Activated T-cell treated with anti-CD3 and anti-CD28 coated beads for 4 hours (primary cell): ENCODE measurements at places on chromosomes 16 and 17.

DNA sequence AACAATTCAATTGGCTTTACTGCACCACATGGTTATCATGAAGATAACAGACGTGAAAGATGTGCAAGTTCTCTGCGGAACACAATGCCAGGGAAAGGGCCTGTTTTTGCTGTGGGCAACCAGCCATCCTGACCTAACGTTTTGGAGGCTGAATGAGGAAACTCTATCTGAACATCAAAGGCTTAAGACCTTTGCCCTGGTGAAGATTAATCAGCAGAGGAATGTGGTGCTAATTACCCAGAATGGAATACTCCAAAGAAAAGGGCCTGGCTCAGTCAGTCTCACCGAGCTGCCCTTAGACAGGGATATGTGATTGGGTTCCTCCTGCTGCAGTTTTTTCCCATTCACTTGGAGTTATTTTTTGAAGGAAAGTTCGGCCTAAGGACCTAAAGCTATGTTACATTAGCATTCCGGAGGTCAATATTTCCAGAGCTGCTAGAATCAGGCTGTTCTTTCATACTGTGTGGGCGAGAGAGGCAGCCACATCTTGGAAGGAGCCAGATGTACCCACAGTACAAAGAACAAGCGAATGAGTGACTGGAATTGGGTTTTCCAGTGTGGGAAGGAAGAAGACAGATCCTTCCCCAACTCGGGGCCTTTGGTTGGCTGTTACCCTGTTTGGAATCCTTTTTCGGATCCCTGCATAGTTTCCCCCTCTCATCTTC, 15.5 kb downstream of the ASIC2 start:
- DNase-seq = no peak

GRCh38 chr17:11582217-11582616, 16.1 kb upstream of the DNAH9 start:
- DNase-seq = no peak

DNA sequence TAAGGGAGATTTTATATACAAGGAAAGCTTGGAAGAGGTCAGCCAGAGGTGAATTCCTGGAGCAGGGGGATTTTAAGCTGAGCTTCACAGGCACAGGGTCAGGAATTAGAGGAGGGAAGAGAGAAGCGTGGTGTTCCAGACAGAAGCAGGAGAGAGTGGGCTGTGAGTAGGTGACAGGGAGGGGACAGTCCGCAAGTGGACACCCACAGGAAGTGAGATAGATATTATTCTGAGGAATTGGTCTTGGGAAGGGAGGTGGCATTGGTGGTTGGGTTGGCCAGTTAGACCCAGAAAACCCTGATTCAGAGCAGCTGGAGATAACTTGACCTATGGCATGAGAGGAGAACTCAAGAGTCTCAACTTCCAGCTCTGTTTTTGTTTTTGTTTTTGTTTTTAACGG, 14.7 kb downstream of the PHB1 start:
- DNase-seq = no peak

DNA sequence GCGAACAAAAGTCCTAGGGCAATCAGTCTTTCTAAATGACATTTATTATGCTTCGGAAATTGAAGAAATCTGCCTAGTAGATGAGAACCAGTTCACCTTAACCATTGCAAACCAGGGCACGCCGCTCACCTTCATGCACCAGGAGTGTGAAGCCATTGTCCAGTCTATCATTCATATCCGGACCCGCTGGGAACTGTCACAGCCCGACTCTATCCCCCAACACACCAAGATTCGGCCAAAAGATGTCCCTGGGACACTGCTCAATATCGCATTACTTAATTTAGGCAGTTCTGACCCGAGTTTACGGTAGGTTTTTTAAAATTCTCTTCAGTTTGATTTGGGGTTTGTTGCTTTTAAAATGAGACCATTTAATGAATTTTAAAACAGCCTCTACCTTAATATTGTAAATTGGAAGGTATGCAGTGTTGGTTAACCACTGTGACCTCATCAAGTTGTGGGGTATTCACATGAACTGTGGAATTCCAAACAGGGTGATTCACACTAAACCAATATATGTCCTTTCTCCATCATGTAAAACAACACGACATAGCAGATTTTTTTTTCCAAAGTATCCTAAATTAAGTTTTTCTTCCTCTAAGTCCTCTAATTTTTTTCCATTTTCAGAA, 6.2 kb upstream of the EVI2A start:
- DNase-seq = no peak

DNA sequence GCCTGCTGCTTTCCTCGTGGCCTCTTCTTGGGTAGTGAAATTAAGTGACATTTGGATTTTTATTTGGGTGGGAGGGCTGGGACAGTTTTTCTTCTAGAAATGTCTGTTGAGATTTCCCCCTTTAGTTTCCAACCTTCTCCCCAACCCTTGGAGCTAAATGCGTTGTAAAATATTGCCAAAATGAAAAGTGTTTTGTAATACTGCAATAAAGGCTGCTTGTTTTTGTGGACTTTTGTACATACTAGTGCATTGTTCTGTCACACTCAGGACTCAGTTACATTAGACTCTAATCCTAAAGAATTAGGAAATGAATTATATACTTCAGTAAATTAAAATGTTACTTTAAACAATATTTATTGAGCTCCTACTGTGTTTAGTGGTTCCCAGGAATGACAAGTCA, 21.7 kb downstream of the HEATR9 start:
- DNase-seq = no peak

DNA sequence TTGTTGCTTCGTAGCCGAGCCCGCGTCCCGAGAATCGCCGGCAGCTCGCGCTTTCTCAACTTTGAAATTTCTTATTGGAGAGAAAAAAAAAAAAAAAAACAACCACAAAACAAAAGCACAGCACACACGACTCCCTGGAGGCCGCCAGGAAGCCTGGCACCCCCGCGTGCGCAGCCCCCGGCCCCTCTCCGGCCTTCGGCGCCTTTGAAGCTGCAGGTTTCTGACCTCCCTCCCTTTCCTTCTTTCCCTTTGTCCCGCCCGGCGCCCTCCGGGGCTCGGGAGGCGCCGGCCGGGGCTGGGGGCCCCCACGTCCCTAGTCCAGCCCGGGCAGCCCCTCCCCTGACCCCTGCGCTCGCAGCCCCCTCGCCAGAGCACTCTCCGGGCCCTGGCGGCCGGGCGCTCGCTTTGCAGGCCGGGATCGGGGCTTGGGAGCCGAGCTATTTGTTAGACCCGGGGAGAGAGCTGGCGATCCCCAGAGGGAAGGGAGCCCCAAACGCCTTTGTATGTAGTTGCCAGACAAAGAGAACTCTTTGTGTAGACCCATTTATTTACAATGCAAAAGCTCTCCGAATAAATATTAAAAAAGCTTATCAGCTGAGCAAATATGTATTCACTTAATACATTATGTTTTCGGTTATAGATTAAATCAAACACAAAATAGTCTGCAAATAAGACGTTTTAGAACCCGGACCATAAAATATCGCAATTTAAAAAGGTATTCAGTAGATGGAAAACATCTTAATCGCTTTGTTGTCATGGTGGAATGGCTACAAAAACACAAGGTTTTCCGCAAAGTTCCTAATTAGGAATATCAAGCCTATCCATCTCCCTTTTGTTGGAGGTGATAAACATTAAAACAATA, 2.3 kb downstream of the BAHCC1 start:
- DNase-seq = no peak

GRCh38 chr17:59361916-59362810, 30.7 kb downstream of the YPEL2 start:
- no peak for DNase-seq

- DNase-seq = no peak
Observed at GRCh38 chr17:6641247-6641863, 495 bp downstream of the TXNDC17 start.

DNA sequence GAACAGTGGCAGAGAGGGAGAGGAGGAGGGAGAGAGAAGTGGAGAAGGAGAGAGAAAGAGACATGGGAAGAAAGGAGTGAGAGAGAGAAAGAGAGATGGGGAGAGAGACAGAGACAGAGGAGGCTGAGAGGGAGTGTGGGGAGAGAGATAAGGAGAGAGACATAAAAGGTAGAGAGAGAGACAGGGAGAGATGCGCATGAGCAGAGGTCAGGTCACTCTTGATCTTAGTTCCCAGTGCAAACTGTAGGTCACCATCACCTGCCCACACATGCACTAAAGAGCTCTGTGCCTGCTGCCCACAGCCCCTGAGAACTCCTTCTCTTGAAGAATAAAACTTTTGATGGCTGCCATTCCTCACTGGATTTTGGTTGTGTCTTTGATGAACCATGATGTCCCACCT, 14.9 kb downstream of the KRT33A start:
- DNase-seq = no peak

GRCh38 chr16:85975451-85975981, 76.6 kb downstream of the IRF8 start:
- no peak for DNase-seq

GRCh38 chr17:3913531-3914311, 2.5 kb downstream of the P2RX1 start:
- DNase-seq = peak; percentile 72

DNA sequence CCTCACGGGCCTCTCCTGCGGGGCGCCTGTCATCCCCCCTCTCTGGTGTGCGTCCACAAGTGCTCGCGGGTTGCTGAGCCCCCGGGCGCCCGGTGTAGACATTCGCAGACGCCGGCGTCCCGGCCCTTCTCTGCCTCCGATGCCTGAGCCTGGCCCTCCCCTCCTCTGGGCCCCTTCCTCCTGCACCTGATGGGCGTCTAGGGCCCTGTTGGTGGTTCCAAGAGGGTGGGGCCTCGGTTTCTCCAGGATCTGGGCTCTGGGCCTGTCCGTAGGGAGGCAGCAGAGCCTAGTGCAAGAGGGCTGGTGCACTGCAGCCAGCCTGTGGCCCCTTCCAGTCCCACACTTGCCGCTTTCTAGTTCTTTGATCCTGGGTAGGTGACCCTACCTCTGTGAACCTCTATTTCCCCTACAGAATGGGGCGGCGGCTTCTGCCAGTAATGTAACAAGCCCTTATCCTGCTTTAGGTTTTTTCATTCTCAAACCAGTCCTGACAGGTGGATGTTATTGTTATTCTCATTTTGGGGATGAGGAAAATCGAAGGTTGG, 623 bp downstream of the E4F1 start:
- peak; percentile 12 for DNase-seq

GRCh38 chr16:11500700-11501346, 85.9 kb downstream of the LITAF start:
- DNase-seq = no peak

DNA sequence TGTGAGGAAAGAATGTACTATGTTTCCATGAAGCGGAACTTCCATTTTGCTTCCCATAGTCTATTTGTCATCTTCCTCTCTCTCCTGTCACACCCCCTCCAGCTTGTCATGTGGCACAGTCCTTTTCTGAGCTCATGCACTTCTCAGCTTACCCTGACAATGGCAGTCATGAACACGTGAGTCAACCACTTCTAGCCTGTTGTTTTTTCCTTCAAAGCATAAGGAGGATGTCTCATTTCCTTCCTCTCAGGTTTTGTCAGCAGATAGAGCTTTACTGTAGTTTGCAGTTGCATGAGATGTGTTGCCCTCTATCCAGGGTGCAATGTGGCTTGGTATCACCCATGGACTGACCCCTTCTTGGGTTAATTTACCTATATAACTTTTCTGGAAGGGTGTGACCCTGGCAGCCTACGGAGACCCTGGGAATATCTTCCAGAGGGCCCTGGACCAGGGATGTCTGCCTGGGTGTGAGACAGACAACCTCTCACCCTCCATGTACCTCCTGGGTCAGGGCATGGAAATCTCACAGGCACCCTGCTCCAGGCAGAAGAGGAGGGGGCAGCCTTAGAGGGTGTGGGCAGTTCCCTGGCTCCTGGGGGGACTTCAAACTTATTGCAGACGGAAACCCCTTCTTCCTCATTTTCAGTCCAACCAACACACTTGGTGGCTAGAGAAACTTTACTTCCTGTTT, 4.0 kb upstream of the ZNF267 start:
- DNase-seq = peak; percentile 65

- peak; percentile 56 for DNase-seq
Observed at GRCh38 chr17:78133971-78134898, 3.7 kb downstream of the TMC8 start.

DNA sequence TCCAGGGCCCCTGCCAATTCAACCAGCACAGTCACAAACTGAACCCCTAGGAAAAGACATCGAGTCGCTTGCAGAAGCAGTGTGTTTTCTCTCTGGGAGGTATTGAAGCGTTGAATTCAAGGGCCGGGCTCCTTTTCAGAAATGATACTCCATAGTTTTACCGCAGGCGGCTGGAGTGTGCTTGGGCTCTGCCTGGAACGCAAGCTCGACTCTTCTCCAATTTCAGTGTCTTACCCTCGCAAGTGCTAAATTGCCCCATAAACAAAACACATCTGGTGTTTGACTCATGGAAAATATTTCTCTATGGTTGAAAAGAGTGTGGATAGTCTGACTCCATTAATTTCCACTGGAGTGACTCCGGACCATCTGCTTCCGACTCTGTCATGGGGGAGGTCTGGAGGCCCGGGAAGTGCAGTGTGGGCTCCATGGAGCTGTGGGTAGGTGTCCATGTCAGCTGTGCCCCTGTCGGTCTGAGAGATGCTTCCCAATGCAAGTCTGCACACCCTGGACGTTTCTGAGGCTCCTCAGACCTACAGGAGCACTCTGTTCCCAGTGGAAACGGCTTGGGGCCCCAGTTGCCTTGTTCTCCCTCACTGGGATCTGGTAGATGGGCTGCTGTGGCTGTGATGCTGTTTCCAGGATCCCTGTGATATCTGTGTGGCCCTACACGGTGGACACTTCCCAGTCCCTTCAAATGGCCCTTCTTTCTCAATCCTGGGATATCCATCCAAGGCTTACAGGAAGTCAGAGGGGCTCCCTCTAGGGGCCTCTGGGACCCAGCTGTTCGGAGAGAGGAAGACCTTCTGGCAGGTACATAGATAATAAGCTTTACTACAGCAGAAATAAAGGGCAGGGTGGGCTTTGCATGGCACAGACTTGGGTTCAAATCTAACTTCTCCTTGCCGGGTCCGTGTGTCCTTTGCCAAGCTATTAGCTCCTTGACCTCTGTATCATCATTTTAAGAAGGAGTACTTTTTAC, 119.8 kb upstream of the CDH13 start:
- DNase-seq = no peak

DNA sequence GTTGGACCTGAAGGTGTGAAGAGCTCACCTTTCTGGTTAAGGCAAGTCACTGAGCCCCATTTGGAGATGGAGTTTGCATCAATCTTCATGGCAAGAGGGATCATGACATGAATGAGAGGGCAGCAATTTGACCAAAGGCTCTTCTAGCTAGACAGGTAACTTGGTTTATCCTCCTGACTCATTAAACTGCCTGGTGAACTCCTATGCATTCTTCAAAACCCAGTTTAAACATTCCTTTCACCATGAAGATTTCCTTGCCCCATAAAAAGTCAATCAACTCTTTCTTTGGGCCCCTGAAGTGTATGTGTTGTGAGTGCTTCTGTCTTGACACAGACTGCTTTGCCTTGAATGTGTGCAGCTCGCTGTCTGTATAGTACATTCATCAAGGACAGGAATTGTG, 120.0 kb upstream of the FOXF1 start:
- DNase-seq = no peak

- DNase-seq = no peak
Observed at GRCh38 chr16:69672998-69673713, 53.2 kb downstream of the NQO1 start.

DNA sequence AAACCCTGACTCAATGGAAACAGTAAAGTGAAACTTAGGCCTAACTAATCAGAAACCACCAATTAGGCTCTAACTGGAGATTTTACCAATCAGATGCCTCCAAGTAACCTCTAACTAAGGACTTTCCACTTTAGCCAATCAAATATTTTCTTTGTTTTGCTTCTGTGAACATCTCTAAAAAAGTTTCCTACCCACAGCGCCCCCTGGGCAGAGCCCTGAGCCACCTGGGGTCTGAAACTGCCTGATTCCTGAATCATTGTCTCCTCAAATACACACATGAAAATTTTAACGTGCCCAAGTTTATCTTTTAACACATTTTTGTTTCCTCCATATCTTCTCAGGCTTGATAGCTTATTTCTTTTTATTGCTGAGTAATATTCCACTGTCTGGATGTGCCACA, 19.0 kb downstream of the ADAD2 start:
- no peak for DNase-seq

GRCh38 chr17:32936894-32937500, 9.0 kb downstream of the TMEM98 start:
- peak; percentile 54 for DNase-seq
